Stimulated activated CD4-positive, alpha-beta T cell treated with anti-CD3 and anti-CD28 coated beads, Interleukin-4, amount 100 ng/mL, for 48 hours (primary cell): ENCODE measurements at places on chromosomes 7 and 10.

GRCh38 chr7:379456-380138, 89.6 kb downstream of the FOXL3 start:
- DNase-seq = no peak

DNA sequence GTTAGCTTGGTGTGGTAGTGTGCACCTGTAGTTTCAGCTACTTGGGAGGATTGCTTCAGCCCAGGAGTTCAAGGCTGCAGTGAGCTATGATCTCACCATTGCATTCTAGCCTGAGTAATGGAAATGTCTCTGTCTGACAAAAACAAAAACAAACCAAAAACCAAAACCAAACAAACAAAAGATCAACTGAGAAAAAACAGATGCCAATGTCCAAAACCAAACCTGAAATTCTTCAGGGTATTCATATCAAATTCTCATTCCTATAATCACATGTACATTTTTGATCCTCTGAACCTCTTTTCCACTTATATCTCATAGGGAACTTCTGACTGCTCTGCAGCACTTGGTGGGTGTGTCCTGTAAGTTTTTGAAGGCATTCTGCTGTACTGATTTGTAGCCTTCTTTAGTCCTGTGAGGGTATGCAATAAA, 87.0 kb downstream of the CDK6 start:
- no peak for DNase-seq

DNA sequence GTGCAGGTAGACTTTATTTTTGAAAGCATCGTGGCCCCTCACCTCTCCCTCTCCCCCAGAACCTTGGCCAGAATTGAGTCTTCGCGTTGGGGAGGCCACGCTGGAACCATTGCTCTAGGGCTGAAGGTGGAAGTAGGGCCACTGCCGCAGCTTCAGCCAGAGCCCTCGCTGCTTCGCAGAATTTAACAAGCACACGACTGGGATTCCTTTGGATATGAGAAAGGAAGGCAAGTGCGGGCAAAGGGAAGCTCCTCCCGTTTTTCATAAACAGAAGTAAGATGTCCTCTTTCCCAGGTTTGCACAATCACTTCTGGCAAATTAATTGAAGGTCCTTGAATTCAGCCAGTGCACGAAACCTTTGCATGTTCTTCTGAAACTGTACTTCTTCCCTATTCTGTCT, 168.1 kb downstream of the CCDC3 start:
- DNase-seq = no peak

- DNase-seq = no peak
These were observed 20.0 kb downstream of the RBM17 start for GRCh38 chr10:6108631-6109443.

- DNase-seq = no peak
These were observed 97.9 kb upstream of the KLF14 start for GRCh38 chr7:130831817-130832481.

DNA sequence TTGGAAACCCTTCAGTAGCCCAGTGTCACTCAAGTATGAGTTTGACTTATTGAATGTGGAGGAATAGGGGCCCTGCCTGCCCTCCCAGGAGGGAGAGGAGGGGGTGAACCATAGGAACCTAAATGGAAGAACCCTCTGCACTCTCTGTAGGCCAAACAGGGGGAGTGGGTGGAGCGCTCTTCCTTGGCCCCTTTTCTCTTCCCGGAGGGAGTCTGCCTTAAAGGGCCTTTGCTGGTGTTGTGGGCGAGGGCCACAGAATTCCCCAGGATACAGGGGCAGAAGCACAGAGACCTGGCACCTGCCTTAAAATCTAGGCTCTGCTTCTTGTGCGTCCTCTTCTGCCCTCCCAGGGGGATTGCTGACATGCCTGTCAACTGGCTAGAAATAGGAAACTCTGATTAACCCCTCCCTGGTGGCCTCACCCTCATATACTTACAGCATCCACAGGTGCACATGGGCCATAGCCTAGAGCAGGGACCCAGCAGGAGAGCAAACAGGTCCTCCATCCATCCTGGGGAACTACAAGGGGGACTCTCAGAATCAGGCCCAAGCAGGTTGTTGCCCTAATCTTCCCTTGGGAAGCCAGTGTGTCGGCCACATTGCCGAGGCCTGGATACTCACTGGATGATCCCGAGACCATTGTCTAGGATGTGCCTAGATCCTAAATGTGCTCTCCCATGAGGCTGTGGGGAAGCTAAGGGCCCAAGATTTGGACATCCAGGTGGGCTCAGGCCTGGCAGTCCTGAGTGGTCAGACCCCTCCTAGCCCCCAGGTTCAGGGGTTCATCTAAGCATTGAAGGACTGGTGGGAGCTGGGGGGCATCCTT, 3.4 kb downstream of the TRIM8 start:
- DNase-seq = no peak

GRCh38 chr10:80290474-80291220, 1.2 kb upstream of the MAT1A start:
- no peak for DNase-seq

DNA sequence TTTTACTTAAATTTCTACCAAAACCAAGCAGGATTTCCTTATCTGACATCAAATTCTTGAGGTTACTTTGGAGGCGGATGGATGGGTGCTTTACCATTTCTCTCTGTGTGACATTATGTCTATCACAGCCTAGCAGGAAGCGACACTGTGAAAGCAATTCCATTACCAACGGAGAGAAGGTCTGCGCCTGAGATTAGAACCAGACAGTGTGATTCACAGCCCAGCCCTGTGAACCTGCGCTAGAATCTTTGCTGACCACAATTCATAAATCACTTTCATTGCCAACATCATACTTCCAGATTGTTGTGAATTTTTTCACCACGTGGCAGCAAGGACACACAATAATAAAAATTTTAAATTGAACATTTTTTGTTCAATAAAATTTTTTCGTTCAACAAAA, 126.5 kb downstream of the CUBN start:
- no peak for DNase-seq

DNA sequence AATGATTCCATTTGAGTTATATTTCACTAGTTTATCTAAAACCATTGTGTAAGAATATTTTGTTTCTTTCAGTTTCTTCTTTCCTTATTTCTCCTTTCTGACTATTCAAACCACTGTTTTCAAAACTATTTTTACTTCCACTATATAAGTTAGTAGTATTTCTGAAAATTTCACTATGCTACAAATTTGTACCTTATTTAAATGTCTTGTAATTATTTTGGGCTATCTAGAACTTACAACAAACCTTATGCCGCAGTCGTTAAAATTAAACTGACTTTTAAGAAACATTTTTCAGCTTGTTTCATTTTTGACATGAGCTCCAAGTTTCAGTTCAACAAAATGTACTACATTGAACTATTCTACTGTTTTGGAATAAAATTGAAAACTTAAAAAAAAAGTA, 1.8 kb downstream of the TFEC start:
- no peak for DNase-seq

- DNase-seq = no peak
These were observed 241.7 kb upstream of the PLXNA4 start for GRCh38 chr7:132817949-132818348.

DNA sequence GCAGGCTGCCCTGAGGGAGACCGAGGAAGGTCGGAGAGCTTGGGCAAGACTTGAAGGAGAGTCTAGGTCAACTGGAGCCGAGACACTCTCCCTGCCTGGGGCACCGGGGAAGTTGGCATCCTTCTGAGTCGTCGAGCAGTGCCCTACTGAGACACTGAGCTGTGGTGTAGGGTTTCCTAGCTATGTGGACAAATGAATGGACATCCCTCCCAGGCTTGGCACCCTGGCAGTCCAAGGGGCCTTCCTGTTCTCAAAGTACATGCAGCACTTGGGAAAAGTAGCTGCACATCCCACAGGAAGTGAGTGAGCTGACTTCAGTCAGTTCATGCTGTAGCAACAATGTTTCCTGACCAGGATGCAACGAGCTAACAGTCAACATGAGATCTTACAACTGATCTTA, 57.2 kb upstream of the INPP5A start:
- no peak for DNase-seq

GRCh38 chr10:7410862-7411670, at the start of gene SFMBT2:
Gene SFMBT2 (minus strand): TSS chr10:7411034. CDS start chr10:7381898, 29,136 bp downstream.
- no peak for DNase-seq
